ENCODE measurements at places on chromosomes 4 and X.

- no peak for DNase-seq
Observed at GRCh38 chrX:122641826-122642225, 542.3 kb upstream of the GRIA3 start.

GRCh38 chr4:19736968-19737756, 514.5 kb upstream of the SLIT2 start:
- no peak for DNase-seq

- no peak for DNase-seq
Observed at GRCh38 chr4:7365462-7366179, 69.1 kb downstream of the PSAPL1 start.

- DNase-seq = no peak
Observed at GRCh38 chr4:26288355-26288909, 32.4 kb upstream of the RBPJ start.

- DNase-seq = no peak
Observed at GRCh38 chrX:97984641-97985040, 1100.9 kb downstream of the RPA4 start.

GRCh38 chr4:133440404-133440803, 291.3 kb downstream of the PCDH10 start:
- no peak for DNase-seq

- no peak for DNase-seq
Observed at GRCh38 chr4:94219402-94219801, 11.7 kb downstream of the SMARCAD1 start.
